RWPE1 (cell line): ENCODE measurements at places on chromosomes 1 and 21.

DNA sequence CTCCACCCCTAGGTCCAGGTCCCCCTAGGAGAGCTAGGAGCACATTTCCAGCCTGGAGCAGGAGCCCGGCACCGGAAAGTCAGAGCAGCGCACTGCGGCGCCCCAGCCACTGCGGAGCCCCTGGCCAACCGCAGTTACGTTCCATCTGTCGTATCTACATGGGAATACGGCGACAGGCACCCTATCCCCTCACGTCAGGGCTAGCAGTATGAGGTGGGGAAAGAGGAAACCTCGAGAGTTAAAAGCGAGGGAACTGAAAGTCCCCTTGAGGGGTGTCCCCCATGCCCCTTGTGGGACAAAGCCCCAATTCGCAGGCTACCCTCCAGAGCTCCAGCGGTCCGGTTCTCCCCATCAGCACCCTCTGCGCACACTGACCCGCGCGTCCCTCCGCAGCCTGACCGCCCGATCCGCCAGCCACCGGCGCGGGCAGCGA lies 995 bp downstream of the COLGALT2 start:
- DNase-seq: no peak

DNA sequence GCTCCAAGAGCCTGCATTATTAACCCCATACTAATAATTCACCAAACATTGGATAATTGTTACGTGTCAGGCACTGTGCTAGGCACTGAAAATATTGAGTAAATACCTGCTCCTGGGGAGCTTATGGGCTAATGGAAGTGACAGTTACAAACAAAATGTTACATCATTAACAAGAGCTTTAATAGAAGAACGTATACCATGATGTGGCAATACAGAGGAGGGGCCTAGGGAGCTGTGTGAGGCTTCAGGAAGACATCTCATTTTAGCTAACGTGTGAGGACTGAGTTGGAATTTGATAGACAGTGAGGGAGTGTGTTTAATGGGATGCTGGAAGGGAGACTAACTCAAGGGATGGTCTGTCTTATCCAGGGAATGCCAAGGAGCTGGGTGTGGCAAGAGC lies 16.5 kb upstream of the TSPAN2 start:
- DNase-seq: no peak

DNA sequence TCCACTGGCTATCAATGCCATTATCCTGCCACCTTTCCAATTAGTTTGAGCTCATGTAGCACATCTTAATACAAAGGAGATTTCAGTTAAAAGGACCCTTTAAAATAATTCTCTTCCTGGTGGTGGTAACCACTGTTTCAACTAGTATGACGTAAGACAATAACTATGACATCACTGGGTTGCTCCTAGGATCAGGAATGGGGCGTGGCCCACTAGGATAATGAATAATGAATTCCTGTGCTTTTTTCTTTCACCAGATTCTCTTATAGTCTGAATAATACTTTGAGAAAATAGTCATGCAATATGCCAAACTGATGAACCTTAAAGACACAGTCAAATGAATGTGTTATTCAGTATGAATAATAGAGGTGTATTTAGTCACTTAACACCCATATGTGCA lies 10.6 kb upstream of the KIFAP3 start:
- no peak for DNase-seq

- DNase-seq: no peak
Observed at GRCh38 chr1:102186536-102186935, 189.8 kb upstream of the OLFM3 start.

GRCh38 chr1:3418600-3418999 lies 35.9 kb upstream of the ARHGEF16 start:
- DNase-seq: no peak

DNA sequence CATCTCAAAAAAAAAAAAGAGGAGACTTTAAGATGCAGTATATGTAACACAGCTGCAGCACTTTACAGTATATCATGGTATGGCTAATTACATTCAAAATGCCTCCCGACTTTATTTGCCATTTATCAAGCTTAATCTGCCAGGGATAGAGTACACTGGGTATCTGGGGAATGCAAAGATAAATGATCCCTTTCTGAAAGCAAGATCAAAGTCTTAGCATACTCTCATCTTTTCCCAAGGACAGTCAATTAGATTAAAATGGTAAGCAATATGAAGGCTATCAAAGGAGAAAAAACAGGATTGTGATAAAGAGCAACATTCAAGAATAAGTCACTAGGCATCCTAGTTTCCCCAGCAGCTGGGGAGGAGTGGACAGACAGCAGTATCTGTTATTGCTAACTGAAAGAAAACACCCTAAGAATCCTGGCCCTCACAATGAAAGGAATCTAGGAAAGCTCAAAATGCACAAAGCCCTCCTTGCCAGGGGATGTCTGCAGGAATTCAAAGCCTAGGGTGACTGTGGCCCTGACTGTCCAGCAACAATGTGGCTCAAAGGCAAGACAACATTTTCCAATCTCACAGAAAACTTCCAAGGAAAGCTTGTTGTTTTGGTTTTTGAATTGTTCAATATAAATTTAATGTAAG lies 56.7 kb upstream of the RAP1GAP start:
- DNase-seq: no peak

DNA sequence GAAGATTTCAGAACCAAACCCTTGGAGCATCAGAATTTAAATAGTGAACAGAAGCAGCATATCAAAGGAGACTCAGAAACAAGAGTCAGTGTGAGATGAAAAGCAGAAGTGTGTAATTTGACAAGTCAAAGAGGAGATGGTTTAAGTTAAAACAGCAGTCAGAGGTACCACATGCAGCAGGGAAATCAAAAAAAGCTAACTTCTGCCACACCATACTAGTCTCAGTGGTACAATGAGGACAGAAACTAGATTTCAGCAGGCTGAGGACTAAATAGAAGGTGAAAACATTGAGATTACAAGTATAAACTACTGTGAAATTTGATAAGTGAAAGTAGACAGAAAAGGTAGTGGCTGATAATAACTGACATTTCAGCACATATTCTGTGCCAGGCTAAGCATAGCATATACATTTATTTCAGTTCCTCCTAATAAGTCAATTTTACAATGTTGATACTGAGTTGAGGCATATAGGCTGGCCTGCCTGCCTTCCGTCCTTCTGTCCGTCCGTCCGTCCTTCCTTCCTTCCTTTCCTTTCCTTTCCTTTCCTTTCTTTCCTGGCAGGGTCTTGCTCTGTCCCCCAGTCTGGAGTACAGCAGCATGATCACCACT lies 12.6 kb downstream of the SUCO start:
- DNase-seq: no peak

DNA sequence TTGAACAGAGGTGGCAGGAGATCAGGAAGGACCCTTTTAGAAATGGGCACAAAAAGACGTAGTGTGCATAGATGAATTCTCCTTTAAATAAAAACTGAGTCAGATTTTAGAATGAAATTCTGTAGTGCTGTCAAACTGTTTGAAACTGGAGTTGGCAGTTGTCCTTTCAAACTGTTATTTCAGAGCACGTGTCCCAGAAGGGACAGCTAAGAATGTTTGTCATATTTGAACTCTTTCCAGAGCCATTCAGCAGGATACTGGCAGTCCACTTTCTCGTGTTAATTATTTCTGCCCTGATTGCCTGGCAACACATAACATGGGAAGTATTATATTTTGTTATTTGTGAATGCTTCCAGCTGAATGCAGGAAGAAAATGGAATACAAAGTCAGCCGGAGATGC lies 212.3 kb upstream of the DPYD start:
- no peak for DNase-seq

DNA sequence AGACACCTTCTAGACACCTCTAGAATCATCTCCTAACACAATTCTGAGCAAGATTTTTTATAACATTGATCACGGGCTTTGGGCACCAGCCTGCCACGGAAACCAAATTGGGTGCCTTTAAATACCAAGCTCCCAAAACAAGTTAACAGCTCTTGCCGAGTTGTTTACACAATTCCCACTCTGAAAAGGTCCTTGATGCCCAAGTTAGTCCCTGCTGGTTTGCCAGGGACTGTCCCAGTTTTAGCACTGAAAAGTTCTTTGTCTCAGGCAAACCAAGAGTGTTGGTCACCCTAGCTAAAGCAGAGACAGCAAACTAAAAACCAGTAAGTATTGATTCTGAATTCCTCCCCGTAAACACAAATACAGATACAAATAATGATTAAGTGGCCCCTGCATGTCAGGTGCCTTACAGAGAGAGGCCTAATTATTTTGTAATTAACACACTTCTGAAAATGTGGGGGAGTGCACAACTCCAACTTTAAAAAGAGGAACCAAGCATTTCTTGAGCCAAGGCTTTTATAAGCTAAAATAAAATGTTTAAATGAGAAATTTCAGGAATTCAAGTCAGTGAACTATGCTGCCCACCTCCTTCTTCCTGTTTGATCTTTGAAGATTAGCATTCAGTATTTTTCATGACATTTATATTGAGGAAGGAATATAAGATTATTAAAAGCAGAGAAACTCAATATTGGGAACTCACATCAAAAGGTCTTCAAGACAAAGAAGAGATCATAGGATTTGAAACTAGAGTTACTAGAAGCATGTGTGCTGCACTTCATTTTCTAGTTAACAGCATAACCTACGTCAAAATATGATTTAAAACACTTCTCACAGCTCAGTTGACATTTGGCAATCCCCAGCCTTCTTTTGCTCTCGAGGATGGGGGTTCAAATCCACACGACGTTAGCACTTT lies 9.0 kb upstream of the UBE2U start:
- DNase-seq: no peak

- DNase-seq: no peak
Observed at GRCh38 chr1:74728736-74729135, 4.1 kb downstream of the CRYZ start.

DNA sequence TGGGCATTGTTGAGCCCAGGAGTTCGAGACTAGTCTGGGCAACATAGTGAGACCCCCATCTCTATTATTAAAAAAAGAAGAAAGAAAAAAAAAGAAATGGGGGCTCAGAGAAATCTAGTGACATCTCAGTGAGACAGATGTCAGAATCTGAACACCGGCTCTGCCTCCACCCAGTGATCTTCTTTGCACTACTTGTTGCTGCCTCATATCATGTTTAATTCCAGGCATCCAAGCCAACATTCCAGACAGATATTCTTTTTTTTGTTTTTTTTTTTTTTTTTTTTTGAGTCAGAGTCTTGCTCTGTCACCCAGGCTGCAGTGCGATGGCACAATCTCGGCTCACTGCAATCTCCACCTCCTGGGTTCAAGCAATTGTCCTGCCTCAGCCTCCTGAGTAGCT lies 5.0 kb upstream of the ARL8A start:
- no peak for DNase-seq

DNA sequence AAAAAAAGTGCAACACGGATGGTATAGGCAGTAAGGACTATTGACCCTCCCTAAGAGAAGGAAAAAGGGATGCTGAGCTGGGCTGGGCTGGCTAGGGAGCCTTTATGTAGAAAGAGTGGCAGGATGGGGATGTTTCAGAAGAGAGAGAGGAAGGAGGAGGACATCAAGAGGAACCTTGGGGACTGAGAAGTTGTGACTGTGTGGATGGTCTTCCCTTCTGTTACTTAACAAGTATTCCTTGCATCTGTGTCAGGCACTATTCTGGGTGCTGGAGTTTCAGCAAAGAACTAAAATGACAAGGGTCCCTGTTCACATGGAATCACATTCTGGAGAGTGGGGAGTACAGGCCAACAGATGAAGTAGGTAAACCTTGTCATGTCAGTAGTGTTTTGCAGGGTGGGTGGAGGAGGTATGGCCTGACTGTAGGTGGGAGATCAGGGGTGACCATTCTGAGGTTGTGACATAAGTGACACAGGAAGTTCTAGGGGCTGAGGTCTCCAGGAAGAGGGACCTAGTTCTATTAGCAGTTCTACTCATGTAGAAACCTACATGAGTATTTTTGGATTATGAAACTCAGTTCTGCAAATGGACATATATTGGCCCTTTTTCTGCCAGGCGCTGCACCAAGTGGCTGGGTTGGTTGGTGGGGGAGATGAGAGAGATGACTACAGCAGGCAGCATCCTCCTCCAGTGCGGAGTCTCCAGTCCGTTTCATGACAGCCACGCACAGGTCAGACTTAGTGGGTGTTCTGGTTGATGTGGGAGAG lies 53.8 kb downstream of the PRDM2 start:
- no peak for DNase-seq

DNA sequence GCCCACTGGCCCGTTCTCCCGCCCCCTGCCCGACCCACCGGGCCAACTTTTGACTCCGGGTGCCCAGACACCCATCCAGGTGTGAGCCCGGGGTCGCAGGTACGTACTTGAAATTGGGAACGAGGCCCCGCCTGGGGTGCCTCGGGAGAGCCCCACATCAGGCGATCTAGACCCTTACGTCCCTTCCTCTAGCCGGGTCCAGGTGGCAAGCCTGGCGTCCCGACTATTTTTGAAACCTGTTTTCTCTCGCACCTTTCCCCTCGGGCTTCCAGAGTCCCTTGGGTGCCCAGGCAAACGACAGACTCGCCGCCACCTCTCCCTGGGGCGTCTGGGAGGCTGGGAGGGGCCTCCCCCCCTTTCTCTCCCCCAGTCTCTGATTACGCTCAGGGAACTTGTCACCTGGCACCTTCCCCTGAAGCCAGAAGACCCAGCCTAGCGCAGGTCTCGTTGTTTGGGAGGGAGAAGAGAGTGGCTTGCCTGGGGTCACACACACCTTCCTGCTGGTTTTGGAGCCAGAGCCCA lies 898 bp downstream of the LDLRAP1 start:
- no peak for DNase-seq

DNA sequence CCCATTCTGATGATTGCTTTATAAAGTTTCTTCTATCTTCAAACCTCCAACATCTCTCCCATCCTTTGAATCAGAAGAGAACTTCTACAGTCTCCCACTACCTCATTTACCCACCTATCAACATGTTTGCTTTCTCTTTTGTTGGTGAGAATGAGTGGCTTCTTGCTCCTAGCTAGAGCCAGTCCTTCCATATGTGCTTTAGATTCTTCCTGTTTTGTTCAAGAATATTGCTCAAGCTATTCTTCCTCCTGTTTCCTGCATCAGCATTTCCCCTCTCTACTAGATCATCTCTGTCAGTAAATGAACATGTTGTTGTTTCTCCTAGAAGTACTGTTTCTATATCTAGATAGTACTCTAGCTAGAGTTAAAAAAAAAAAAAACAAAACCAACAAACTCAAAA lies 6.3 kb downstream of the ATF6 start:
- DNase-seq: no peak

GRCh38 chr1:245614476-245614875 lies 459.7 kb downstream of the KIF26B start:
- no peak for DNase-seq

GRCh38 chr21:26508903-26509302 lies 64.2 kb downstream of the CYYR1 start:
- DNase-seq: no peak

DNA sequence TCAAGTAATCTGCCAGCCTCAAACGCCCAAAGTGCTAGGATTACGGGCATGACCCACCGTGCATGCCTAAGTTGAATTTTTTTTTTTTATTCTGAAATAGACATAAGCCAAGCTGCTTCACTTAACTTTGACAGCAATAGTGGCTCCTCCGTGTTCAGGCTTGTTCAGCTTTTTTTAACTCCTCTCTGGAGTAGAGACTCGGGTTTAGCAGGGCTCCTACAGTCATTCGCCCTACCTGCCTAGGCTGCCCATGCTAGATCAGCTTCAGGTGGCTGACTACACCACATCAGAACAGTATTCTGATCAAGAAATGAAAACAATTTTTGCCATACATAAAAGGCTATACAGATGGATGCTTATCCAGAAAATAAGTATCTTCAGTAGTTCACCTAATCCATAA lies 14.7 kb downstream of the ARID4B start:
- no peak for DNase-seq

GRCh38 chr1:151519667-151520066 lies 8.5 kb downstream of the CGN start:
- no peak for DNase-seq

GRCh38 chr1:210633140-210633539 lies 304.4 kb downstream of the HHAT start:
- no peak for DNase-seq
